ENCODE measurements at places on chromosomes 1 and 21. TPM values are rescaled to one million over a fixed set of nuclear protein-coding genes. Genes with fewer than 3 reads are reported as not detected.

The CD2 gene
- 0.97 TPM for polyA plus RNA-seq

The LRIF1 gene
- polyA plus RNA-seq, result 5.2 TPM

The AMPD1 gene
- not detected for polyA plus RNA-seq

The PRAMEF5 gene
- not detected for polyA plus RNA-seq

The WARS2 gene
- polyA plus RNA-seq, result 13.9 TPM

The SMPDL3B gene
- polyA plus RNA-seq, result 5.9 TPM

The ACTN2 gene
- polyA plus RNA-seq, result 1.6 TPM

The TGFB2 gene
- polyA plus RNA-seq, result 1.4 TPM

The GORAB gene
- 5.8 TPM for polyA plus RNA-seq

DNA sequence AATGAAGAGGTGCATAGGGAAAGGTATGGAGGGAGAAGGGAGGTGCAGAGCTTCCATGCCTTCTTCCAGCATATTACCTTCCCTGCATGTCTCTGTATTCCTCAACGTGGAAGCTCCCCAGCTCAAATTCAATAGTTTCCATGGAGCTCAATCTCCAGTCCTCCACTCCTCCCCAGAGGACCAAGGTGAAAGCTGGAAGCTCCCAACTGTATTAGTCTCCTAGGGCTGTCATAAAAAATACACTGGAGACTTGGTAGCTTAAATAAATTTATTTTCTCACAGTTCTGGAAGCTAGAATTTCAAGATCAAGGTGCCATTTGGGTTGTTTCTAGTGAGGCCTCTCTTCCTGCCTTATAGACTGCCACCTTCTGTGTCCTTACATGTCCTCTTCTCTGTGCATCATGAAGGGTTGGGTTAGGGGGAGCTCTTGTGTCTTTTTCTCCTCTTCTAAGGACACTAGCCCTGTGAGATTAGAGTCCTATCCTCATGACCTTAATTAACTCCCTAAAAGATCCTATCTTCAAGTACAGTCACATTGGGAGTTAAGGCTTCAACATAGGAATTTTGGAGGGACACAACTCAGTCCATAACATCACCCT is 21.9 kb upstream of the RABGGTB start:
- no peak overlapping the region for H3K4me3 ChIP-seq
- DNase-seq, result no peak
- no peaks in the 10 kb centered on the region for H3K4me1 ChIP-seq
- H3K36me3 ChIP-seq, result no peaks in the 10 kb centered on the region
- H3K27me3 ChIP-seq, result no peaks in the 10 kb centered on the region

GRCh38 chr1:54811066-54811465 is 9.9 kb upstream of the TTC22 start:
- H3K4me1 ChIP-seq, result no peaks in the 10 kb centered on the region
- no peaks in the 10 kb centered on the region for H3K27me3 ChIP-seq
- no peak overlapping the region for H3K27ac ChIP-seq
- no peaks in the 10 kb centered on the region for H3K36me3 ChIP-seq
- peak; percentile 26 for DNase-seq
- no peak overlapping the region for H3K4me3 ChIP-seq

DNA sequence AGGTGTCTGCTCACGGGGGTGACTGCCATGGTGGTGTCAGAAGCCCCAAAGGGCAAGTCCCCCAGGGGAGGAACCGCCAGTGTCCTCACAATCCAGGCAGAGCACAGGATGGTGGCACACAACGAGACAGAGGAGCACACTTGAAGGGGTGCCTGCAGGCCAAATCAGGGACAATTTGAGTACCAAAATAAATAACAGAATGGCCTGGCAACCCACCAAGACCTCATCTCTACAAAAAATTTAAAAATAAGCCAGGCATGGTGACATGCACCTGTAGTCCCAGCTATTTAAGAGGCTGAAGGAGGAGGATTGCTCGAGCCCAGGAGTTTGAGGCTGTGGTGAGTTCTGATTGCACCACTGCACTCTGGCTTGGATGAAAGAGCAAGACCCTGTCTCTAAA is 38.2 kb downstream of the TIAM1 start:
- H3K4me3 ChIP-seq, result no peak overlapping the region
- no peak for DNase-seq
- no peaks in the 10 kb centered on the region for H3K27me3 ChIP-seq
- no peaks in the 10 kb centered on the region for H3K4me1 ChIP-seq
- H3K27ac ChIP-seq, result no peak overlapping the region

- no peak overlapping the region for H3K27ac ChIP-seq
- DNase-seq, result peak; percentile 28
These were observed 18.1 kb upstream of the POFUT2 start for GRCh38 chr21:45305836-45306235.

GRCh38 chr1:41734201-41734970 is 184.3 kb downstream of the HIVEP3 start:
- no peaks in the 10 kb centered on the region for H3K36me3 ChIP-seq
- no peak overlapping the region for H3K4me3 ChIP-seq
- H3K27me3 ChIP-seq, result no peaks in the 10 kb centered on the region
- no peak for DNase-seq

GRCh38 chr1:92483610-92484471 is 2.9 kb downstream of the GFI1 start:
- H3K4me1 ChIP-seq, result no peaks in the 10 kb centered on the region
- peak; percentile 39 for DNase-seq
- peak overlapping the region; percentile 55 for H3K4me3 ChIP-seq
- H3K27ac ChIP-seq, result no peak overlapping the region
- peaks cover 68% of the 10 kb centered on the region for H3K27me3 ChIP-seq

DNA sequence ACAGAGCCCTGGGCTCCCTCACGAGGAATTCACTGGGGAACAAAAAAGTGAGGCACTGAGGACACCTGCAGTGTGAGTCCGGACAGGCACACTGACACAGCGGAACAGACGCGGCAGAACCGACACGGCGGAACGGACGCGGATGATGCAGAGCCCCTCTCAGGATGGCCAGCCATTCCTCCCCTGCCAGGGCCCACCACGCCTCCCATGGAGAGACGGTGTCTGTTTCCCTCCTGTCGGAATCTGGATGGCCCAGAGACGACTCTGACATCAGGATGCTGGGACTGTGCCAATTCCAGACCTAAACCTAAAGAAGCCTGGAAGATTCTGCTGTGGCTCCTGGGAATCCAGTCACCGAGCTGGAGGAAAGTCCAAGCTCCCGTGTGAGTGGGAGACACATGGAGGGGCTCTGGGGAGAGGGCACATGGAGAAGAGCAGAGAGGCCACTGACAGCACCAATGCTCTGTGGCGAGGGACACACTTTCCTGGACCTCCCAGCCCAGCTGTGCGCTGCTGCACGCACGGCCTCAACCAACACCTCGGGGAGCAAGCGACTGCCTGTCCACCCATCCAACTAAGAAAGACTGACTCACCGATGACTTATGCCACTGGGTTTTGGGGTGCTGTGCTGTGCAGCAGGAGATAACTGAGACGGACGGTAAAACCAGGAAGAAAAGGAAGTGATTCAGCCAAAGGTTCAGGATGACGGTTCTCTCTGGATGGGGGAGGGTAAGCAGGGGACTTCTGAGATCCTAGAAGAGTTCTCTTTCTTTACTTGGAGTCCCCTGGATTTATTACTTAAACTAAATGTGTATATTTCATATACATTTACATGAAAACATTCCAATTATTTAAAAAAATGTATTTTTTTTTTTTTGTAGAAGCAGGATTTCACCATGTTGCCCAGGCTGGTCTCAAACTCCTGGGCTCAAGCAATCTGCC is 23.3 kb downstream of the ZBTB17 start:
- no peak overlapping the region for H3K4me3 ChIP-seq
- no peaks in the 10 kb centered on the region for H3K4me1 ChIP-seq
- H3K27ac ChIP-seq, result no peak overlapping the region
- no peaks in the 10 kb centered on the region for H3K27me3 ChIP-seq

DNA sequence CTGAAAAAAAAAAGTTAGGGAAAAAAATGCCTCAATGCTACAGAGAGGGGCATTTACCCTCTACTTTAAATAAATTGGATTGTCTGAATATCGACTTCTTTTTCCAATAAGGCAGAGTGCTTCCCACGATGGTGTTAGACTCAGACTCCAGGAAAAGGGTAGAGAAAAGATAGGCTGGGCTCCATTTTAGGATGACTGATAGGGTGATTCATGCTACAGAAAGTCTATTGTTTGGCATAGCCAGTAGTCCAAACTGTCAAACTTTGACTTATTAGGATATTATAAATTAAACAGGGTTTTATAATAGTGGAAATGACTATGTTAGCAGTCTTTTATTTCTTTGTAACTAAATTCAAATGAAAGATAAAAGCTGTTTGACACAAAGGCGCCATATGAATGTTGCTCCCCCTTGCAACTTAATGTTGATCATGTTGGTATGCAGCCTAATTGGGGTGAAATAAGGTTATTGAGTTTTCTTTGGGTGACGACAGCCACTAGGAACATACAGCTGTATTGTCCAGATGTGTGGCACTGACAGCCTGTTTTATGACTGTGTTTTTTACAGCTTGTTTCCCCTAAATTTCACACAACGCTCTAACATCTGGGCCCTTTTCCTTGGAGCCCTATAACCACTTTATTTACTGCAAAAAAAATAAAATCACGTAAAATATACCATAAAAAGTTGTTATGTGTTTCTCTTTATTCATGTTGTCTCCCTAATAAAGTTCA is 69.3 kb downstream of the SPAG17 start:
- no peak for DNase-seq
- no peak overlapping the region for H3K27ac ChIP-seq
- no peaks in the 10 kb centered on the region for H3K27me3 ChIP-seq
- no peaks in the 10 kb centered on the region for H3K36me3 ChIP-seq
- no peak overlapping the region for H3K4me3 ChIP-seq

GRCh38 chr1:10502206-10502605 is 27.5 kb downstream of the PEX14 start:
- H3K27ac ChIP-seq, result no peak overlapping the region
- DNase-seq, result no peak
- H3K4me3 ChIP-seq, result no peak overlapping the region
- no peaks in the 10 kb centered on the region for H3K36me3 ChIP-seq
- H3K4me1 ChIP-seq, result no peaks in the 10 kb centered on the region
- H3K27me3 ChIP-seq, result no peaks in the 10 kb centered on the region

- no peak overlapping the region for H3K27ac ChIP-seq
- H3K4me1 ChIP-seq, result no peaks in the 10 kb centered on the region
- H3K4me3 ChIP-seq, result no peak overlapping the region
- H3K27me3 ChIP-seq, result no peaks in the 10 kb centered on the region
- no peaks in the 10 kb centered on the region for H3K36me3 ChIP-seq
These were observed 39.9 kb downstream of the TTC39A start for GRCh38 chr1:51290489-51290847.

GRCh38 chr1:214862421-214862820 is 220.1 kb upstream of the KCNK2 start:
- no peaks in the 10 kb centered on the region for H3K4me1 ChIP-seq
- no peaks in the 10 kb centered on the region for H3K36me3 ChIP-seq
- H3K4me3 ChIP-seq, result no peak overlapping the region

DNA sequence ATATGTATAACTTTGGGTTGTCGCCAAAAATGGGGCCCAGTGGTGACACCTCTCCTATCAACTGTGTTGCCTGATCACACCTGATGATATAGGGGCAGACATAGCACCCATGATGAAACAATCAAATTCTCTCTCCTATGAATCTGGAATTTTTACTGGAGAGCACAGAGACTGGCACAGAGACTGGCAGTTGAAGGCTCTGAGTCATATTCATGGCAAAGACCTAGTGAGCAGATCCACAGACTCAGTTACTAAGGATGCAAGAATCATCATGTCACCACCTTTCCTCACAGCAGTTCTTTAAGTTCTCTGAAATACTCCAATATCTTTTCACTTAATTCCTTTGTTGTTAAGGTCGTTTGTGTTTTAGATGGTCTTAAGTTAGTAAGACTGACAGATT is 60.0 kb downstream of the APCS start:
- no peak overlapping the region for H3K27ac ChIP-seq
- H3K36me3 ChIP-seq, result no peaks in the 10 kb centered on the region
- H3K27me3 ChIP-seq, result no peaks in the 10 kb centered on the region
- H3K4me1 ChIP-seq, result no peaks in the 10 kb centered on the region
- H3K4me3 ChIP-seq, result no peak overlapping the region

- no peak overlapping the region for H3K4me3 ChIP-seq
- no peaks in the 10 kb centered on the region for H3K27me3 ChIP-seq
These were observed 71.4 kb downstream of the MEGF6 start for GRCh38 chr1:3539707-3540425.

DNA sequence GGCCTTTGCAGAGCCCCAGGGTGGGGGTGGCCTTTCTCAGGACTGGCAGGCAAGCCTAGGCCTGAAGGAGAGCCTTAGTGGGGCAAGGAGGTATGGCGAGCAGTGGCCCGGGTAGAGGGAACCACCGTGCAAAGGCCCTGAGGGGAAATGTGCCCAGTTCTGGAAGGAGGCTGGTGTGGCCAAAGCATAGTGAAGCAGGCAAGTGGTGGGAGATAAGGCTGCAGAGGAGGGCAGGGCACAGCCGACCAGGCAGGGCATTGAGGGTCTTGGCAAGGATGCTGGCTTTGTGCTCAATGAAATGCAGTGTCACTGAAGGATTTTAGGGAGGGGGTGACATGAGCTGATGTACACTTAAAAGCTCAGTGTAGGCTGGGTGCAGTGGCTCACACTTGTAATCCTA is 22.8 kb downstream of the MROH7 start:
- H3K4me3 ChIP-seq, result no peak overlapping the region
- peaks cover 3% of the 10 kb centered on the region for H3K36me3 ChIP-seq
- no peaks in the 10 kb centered on the region for H3K27me3 ChIP-seq
- H3K4me1 ChIP-seq, result no peaks in the 10 kb centered on the region
- no peak for DNase-seq
- H3K27ac ChIP-seq, result no peak overlapping the region

DNA sequence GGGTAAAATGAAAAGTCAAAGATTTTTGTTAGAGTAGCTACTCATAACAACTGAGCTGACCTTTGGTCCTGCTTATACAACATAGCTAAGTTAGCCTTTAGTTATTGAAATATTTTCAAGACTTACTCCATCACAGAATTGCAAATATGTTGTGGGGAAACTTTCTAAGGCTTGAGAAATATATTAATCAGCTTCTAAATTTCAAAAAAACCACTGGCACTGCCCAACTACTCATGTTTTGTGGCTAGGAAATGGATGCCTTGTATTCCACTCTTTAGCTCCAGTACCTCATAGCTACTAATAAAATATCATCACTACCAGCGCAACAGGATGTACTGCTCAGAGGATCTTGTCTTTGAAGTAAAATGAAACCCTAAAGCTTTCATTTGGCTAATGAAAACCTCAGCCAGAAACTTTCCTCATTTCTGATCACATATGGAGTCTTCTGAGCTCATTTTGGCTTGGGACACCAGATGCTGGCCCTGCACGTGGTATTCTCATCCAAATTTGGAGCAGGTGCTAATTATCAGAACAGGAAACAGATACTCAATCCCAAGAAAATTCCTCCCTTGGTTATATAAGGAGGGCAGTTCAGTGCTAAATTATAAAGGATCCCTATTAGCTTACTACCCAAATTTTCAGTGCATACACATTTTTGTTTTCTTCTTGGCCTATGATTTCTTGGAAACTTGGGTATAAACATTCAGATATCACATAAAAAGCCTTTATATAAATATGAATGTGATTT is 690.7 kb downstream of the ADGRL2 start:
- H3K4me1 ChIP-seq, result no peaks in the 10 kb centered on the region
- H3K27ac ChIP-seq, result no peak overlapping the region
- no peaks in the 10 kb centered on the region for H3K36me3 ChIP-seq
- H3K4me3 ChIP-seq, result no peak overlapping the region
- no peaks in the 10 kb centered on the region for H3K27me3 ChIP-seq
- DNase-seq, result peak; percentile 58

- no peak overlapping the region for H3K27ac ChIP-seq
- H3K36me3 ChIP-seq, result no peaks in the 10 kb centered on the region
- no peaks in the 10 kb centered on the region for H3K27me3 ChIP-seq
- H3K4me1 ChIP-seq, result peaks cover 8% of the 10 kb centered on the region
- no peak for DNase-seq
These were observed 25.9 kb downstream of the SHISA4 start for GRCh38 chr1:201914456-201915235.
